ENCODE measurements at places on chromosomes 6 and 20.

DNA sequence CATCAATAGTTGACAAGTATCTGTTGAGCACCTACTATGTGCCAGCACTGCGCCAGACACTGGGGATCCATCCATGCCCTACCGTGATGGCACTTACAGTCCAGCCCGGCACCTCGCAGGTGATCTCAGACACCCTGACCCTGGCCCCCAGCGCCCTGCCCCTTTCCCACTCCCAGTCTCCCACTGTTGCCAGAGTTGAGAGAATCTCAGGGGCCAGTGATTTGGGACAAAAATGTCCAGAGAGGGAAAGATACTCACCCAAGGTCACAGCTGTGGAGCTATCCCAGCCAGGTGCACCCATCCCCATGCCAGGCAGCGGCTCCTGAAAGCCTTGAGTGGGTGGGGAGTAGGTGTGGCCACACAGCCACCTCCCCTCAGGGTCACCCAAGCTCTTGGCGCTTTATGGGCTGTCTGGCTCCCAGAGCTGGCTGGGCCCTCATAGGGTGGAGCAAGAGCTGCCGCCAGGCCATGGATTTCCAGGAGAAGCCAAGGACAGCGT lies 3.3 kb downstream of the PI16 start:
- no peak for DNase-seq

DNA sequence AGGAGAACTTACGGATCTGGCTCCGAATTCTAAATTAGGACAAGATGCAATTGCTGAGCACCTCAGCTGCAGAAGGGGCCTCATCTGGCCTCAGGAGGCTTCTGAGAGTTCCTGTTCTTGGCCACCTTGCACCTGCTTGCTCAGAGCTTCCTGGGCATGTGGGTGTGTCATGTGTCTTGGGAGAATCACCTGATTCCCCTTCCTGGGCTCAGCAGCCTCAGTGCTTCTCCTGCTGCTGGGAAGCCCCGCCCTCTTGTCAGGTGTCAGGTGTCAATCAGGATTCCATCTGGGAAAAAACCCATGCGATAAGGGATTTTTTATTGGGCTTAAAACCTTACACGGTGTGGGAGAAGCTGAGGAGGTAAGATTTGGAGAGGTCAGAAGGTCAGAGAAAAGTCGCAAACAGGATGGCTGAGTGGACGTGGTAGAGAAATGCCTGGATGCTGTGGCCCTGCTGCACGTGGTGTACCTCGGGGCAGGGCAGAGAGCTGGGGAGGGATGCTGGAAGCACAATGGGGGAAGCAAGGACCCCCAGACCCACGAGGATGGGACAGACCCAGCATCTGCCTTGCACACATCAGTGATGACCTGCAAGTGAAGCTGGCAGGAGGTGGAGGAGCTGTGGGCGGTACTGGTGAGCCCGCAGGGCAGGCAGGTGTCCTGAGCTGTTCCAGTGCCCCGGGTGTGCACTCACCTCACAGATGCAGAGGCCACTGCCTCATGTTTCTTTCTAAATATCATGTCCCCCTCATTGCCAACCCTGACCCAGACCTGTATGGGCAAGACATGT lies 170.8 kb downstream of the CDH4 start:
- DNase-seq: no peak

DNA sequence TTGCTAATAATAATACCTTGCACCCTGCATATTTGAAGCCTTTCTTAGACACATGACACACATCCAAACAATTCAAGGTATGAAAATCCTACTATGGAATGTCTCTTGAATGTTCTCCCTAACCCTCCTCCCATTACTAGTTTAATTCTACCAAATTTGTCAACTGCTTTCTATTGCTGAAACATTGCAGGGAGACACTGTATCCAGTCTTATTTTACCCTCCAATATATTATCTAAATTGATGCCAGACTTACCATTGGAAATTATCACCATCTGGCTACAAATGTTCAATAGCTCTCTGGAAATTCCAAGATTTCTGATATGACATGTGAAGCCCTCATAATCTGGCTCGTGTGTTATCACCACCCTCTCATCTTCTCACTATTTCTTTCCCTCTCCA lies 1027.3 kb upstream of the CITED2 start:
- no peak for DNase-seq

DNA sequence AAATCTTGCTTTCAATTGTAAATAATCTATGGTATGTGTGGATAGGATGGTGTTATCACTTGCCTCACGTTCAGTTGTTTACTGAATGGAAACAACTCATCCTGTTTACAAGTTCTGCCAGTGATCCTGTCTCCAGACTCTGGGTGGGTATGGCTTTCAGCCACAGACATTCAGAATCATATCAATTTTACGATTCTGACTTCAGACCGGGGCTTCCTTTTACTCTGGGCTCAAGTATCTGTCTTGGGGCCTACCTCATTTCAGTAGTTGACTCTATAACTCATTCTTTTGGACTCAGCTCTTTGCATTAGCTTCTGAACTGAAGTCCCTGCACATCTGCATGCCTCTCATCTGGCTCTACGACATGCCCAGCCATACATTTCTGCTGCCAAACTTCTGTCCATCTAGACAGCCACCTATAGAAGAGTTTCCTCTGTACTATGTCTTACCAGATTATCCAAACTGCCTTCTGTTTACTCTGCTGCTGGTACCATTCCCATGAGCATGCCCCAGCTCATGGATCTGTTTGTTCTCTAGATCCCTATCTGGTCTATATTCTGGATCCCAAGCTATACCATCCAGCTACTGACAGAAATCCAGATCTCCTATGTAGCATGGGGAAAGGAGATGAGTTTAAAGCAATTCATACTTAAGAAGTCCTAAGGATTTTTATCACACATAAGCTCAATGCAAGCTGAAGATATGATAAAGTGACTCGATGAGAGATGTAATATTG lies 34.3 kb downstream of the FYN start:
- no peak for DNase-seq

DNA sequence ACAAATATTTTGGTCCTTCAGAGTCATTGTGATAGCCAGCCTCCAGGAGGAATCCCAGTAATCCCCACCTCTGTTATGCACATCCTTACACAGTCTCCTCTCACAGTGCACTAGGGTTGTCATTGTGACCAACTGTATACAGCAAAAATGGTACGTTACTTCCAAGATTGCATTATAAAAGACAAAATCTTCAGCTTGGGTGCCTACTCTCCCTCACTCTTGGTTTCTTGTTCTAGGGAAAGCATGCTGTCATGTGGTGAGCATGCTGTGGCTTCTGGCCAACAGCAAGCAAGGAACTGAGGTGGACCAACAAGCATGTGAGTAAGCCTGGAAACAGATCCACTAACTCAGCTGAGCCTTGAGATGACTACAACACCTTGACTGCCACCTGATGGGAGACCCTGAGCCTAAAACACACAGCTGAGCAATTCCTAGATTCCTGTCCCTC lies 130.1 kb upstream of the DST start:
- peak; percentile 84 for DNase-seq

DNA sequence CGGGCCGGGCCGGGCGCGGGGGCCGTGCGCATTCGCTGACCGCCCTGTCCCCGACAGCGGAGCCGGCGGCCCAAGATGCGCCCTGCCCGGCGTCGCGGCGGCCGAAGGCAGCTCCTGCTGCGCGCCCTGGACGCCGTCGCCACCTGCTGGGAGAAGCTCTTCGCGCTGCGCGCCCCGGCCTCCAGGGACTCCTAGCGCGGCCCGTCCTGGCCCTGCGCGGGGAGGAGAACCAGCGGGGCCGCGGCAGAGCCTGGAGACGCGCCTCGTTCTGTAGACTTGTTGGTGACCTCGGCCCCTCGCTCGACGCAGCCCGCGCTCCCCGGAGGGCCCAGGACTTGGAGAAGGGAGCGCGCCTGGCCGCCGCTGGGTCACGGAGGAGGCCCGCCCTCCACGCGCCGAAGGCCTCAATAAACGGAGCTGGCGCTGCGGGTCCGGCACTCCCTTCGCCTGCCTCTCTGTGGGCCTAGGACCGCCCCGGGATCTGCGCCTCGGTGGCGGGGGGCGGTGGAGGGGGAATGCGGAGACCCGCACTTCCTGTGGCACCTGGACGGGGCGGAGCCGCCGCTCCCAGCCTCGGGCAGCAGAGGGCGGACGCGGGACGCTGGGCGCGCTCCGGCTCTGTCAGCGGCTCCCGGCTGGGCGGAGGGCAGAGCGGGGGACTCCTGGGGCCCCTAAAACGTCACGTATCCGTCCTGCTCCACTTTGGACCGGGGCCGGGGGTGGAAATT lies 2.7 kb downstream of the C20orf204 start:
- no peak for DNase-seq

DNA sequence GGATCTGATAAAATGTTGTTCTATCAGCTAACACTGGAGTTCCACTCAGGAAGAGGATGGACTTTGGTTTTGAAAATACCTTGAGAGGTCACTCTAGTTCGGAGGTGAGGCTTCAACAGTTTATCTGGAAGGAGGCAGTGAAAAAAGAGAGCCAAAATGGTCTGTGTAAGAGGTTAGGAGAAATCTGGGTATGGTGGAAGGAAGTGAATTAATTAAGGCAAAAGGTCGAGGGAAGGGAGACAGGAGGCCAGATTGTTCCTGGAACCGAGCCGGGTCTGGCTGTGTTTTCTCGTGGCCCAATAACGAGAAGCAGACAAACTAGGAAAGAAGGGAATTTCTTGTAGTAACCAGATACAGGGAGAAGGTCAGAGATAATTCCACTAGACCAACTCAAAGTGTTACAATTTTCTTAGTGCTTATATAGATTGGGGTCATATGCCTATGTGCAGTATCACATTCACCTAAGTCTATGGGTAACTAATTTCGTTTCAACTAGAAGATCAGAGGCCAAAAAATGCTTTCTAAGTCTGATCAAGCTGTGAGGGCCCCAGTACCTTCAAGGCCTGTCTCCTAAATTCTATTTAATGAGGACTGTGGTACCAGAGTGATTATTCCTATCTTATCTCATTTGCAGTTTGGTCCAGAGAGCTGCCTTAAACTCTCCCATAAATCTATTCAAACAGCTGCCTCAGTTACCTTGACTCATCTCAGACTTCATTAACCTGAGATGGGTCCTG lies 96.0 kb upstream of the SNX9 start:
- DNase-seq: no peak

- no peak for DNase-seq
Observed at GRCh38 chr6:43934183-43934802, 164.3 kb downstream of the VEGFA start.

DNA sequence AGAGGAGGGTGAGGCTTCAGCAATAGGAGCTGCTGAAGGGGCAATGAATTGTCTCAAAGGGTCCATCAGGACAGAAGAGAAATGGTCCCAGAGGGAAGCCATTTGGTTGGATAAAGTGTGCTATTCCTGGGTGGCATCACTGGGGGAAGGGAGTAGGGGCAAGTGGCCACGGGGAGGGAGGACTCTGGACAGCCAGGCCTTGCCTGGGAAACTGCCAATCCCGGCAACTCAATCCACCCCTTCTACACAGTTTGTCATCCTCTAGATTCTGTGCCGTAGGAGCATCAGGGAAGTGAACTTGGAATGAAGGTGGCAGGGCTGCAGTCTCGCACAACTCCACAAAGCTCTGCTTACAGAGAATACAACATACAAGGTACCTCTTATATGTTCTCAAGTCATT lies 59.5 kb upstream of the RIPOR2 start:
- no peak for DNase-seq

DNA sequence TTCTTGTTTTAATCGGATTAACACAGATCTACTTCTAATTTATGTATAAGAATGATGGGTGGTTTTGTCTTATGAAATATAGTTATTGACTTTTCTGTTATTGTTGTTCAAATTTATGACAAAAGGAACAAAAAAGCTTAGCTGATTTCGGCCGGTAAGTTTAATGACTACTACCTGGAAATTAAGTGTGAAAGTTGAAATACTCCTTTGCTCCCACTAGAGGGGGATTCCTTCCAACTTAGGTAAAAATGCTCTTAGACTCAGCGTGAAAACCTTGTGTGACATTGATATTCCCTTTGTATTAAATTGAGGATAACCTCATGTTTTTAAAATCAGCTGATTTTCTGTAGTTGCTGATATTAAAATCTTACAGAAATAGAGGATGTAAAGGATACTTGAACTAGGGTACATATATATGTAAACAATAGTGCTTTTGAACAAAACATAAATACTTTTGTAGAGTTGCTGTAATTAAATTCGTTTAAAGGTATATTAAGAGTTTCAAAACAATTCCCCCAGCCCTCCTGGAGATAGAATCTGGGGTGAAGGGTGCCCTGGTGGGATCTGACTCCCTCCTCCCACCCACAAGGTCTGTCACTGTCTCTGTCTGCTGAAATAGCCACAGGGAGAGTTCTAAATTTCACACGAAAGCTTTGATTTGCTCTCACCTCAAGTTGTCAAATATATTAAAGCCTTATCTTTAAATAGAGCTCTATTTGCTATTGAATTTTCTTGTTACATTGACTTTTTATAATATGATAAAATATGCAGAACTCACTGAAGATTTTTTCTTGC lies 257.5 kb downstream of the ARID1B start:
- DNase-seq: no peak

- DNase-seq: no peak
Observed at GRCh38 chr6:118704915-118705314, 53.5 kb upstream of the CEP85L start.

GRCh38 chr6:16257999-16258708 lies 19.8 kb downstream of the GMPR start:
- DNase-seq: peak; percentile 83

DNA sequence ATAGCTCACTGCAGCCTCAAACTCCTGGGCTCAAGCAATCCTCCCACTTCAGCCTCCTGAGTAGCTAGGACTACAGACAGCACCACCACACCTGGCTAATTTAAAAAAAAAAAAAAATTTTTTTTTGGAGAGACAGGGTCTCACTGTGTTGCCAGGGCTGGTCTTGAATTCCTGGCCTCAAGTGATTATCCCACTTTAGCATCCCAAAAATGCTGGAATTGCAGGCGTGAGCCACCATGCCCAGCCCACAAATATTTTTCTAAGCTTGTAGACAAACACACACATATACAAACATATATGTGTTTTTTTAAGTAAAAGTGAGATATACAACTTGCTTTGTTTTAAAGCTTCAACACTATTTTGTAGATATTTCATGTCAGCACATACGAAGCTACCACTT lies 10.8 kb downstream of the HSPA12B start:
- no peak for DNase-seq

DNA sequence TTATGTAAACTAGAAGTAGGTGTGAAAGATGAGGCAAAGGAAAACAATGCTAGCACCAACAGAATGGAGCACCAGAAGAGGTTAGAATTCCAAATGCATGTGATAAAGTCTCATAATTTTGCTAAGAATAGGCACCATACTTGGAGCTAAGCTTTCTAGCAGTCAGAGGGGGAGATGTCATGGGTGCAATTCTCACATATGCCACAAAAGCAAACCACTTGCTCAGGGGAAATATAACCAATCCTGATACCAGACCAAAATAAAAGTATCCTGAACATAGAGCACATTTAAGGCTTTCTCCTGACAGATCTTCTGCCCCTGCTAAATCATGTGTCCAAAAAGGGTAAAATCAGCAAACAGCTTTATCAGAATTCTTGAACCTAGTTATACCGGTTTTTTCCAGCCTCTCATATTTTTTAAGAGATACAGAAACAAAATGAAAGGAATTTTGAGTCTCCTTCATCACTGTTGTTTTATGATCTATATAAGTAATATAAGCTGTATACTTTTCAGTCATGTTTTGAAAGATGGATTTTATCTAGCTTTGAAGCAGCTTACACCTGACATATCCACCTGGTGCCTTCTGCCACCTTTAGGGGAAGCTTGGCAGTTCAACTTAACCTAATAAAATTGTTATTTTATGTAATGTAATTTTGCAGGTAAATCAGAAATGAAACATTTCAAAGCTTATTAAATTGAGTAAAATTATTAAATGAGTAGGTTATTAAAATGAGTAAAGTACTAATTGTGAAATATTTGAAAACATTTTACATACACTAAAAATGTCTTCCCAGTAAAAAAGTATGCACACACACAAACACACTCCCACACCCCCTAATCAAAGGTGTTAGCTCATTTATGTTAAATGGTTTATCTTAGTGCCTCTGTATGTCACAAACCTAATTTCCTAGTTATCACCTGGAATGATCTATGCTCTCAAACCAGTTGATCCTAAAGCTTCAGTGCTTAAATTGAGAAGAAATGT lies 2.8 kb downstream of the SPO11 start:
- DNase-seq: no peak

Data from astrocyte of the cerebellum (primary cell).